ENCODE measurements at places on chromosomes 12 and 14.

GRCh38 chr12:20319366-20319765, 49.0 kb upstream of the PDE3A start:
- no peak for DNase-seq

DNA sequence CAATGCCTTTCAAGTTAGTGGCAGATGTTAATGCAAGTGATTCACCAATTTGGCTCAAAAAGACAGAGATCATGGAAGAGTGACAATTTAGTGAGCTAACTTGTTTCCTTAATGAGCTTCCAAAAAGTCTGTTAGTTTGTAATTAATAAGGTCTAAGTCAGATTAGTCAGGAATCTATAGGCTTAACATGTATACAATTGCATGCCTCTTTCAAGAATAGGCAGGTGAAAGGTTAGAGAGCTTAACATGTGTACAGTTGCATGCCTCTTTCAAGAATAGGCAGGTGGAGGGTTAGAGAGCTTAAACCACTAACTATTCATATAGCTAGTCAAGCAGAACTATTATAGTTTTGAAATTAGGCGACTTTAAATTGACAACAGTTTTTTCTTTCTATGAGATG, 663.8 kb downstream of the C12orf50 start:
- no peak for DNase-seq

GRCh38 chr14:70425354-70425753, 8.5 kb upstream of the SYNJ2BP start:
- peak; percentile 3 for DNase-seq

DNA sequence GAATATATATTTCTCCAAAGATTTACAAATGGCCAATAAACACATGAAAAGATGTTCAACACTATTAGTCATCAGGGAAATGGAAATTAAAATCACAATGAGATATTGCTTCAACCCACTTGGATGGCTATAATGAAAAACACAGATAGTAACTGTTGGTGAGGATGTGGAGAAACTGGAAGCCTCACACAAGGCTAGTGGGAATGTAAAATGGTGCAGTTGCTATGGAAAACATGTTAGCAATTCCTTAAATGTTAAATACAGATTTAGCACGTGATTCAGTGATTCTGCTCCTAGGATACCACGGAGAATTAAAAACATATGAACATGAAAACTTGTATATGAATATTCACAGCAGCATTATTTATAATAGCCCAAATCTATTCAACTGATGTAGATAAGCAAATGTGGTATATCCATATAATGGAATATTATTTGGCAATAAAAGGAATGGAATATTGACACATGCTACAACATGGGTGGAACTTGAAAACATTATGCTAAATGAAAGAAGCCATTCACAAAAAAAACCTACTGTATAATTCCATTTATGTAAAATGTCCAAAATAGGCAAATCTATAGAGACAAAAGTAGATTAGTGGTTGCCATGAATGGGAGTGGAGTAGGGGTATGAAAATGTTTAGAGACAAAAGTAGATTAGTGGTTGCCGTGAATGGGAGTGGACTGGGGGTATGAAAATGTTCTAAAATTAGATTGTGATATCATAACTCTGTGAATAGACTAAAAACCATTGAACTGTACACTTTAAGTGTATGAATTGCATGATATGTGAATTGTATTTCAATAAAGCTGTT, 227.1 kb upstream of the DDHD1 start:
- no peak for DNase-seq

GRCh38 chr14:68160779-68161546, 341.4 kb downstream of the RAD51B start:
- DNase-seq: no peak

GRCh38 chr12:63918800-63919300, 74.3 kb downstream of the SRGAP1 start:
- DNase-seq: no peak

GRCh38 chr12:2984249-2984648, 25.1 kb downstream of the TEAD4 start:
- DNase-seq: no peak

DNA sequence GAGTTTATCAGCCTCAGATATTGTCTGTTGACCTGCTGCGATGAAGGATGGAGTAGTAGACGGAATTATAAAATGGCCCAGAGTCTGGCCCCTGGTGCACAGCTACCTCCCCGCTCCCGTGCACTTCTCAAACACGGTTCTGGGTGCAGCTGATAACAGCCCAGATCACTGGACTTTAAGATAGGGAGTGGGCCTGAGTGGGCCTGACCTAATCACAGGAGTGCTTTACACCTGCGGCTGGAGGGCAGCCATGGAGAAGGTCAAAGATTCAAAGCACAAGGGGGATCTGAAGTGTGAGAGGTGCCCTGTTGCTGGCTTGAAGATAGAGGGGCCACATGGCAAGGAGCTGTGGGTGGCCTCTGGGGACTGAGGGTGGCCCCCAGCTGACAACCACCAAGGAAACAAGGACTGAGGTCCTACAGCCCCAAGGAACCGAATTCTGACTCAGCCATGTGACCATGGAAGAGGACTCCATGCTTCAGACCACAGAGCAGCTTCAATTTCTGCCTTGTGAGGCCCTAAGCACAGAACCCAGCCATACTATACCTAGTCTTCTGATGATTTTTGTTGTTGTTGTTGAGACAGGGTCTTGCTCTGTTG, 113.4 kb downstream of the ZNF664 start:
- DNase-seq: no peak

GRCh38 chr12:32891956-32892355, 4.6 kb downstream of the PKP2 start:
- DNase-seq: peak; percentile 29

- DNase-seq: no peak
These were observed 42.1 kb downstream of the DAO start for GRCh38 chr12:108921946-108922345.

DNA sequence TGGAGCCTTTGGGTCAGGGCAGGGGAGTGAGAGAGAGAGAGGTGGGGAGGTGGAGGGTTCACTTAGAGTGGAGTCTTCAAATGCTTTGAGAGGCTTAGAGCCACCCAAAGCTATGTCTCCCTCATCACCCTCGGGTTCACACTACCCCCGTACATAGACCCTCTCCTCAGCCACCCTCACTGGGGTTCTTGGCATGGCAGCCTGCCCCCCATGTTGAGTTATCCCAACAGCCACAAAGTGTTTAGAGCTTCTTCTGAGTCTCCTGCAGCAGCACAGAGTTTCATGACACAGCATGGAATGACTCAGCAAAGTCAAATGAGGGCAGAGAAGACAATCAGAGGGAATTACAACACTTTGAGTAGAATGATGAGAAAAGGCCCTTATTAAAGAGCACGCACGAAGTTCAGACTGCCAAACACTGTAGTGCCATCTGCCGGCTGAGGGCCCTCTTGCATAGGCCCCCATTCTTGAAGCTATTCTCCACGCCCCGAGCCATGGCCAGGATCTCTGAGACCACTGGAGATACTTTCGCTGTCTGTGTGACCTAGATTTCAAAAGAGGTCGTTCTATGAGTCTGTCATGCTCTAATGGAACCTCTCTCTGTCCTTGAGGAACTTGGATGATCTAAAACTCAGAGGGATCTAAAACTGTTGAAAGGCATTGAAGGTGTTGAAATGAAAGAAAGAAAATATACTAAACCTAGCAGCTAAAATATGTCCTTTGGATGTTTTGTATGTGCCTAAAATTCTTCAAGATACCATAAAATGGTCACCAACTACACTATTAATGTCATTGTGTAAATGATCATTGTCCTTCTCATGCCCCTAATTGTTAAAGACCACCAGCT, 221.9 kb downstream of the PELI2 start:
- DNase-seq: peak; percentile 77

- DNase-seq: no peak
These were observed 142.6 kb upstream of the CPSF6 start for GRCh38 chr12:69096669-69097335.

DNA sequence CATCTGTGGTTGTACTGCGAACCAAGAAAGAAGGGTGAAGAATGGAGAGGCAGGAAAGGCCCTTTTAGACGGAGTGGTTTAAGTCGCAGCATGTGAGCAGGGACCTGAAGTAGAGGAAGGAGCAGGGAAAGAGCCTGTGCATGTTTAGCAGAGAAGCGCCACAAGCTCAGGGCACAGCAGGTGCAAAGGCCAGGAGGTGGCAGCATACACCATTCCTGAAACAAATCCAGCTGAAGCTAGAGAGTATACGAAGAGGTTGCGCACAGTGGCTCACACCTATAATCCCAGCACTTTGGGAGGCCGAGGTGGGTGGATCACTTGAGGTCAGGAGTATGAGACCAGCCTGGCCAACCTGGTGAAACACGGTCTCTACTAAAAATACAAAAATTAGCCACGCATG, 49.9 kb downstream of the HELB start:
- DNase-seq: no peak

GRCh38 chr12:20656600-20656999, 38.5 kb upstream of the SLCO1C1 start:
- no peak for DNase-seq

DNA sequence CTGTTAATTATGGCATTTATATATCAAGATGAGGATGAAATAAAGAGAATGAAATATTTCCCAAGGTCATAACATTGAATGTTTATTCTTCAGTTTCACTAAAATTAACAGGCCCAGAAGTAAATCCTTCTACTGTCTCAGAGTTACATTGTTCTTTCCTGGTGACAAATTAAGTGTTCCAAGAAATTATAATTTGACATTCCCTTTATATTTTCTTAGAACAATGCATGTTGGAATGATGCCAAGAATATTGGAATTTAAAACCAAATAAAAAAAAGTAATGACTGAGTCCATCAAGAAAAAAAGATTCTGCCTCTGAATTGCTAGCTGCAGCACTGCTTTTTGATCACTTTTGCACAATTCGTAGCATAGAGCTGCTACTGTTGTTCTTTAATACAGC, 152.1 kb downstream of the METTL25 start:
- no peak for DNase-seq

- DNase-seq: no peak
These were observed 462.2 kb upstream of the TMPO start for GRCh38 chr12:98053202-98053601.

- peak; percentile 19 for DNase-seq
These were observed 72.7 kb downstream of the TPH2 start for GRCh38 chr12:72011374-72011773.

- DNase-seq: no peak
These were observed 15.0 kb downstream of the DTD2 start for GRCh38 chr14:31442284-31442683.

- no peak for DNase-seq
These were observed 16.0 kb upstream of the HIP1R start for GRCh38 chr12:122819209-122819785.

- DNase-seq: peak; percentile 32
These were observed 90.0 kb downstream of the FBXL14 start for GRCh38 chr12:1504304-1504894.

DNA sequence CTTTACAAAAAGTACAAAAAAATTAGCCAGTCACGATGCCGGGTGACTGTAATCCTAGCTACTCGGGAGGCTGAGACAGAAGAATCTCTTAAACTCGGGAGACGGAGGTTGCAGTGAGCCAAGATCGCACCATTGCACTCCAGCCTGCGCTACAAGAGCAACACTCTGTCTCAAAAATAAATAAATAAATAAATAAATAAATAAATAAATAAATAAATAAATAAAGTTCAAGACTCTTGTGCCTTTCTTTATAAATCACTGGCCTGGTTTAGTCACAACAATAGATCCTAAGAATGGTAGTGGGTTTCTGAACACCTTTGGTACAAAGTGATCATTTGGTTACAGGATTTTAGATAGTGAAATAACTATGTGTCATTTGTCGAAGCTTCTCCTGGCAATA, 46.1 kb downstream of the ARL1 start:
- no peak for DNase-seq

DNA sequence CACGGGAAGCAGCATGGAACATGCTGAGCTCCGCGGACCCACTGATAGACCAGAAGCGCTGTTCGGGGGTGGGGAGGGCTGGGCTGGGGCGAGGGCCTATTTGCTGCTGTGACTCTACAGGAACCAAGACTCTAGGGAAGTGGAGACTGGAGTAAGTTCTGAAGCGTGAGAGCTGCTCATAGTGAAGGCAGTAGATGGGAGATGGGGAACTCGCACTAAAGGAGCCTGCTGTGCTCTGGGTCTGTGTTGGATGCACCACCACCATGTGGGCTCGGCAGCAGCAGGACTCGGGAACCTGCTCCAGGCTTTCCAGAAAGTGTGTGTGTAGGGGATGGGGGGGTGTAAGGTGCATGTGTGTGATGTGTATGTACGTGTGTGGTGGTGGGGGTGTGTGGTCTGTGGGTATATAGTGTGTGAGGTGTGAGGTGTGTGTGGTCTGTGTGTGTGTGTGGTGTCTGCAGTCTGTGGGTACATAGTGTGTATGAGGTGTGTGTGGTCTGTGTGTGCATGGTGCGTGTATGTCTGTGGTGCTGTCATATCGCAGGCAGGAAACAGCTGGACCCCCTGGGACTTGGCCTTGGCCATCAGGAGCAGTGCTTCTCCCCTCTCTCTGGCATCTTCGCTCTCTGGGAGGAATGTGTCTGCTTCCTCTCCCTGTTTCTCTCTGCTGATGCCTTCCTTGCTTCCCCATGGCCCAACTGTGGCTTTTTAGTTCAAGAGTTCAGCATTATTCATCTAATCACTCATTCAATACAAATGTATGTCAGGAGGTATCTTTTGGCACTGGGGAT, 378.9 kb downstream of the FUT8 start:
- DNase-seq: no peak

DNA sequence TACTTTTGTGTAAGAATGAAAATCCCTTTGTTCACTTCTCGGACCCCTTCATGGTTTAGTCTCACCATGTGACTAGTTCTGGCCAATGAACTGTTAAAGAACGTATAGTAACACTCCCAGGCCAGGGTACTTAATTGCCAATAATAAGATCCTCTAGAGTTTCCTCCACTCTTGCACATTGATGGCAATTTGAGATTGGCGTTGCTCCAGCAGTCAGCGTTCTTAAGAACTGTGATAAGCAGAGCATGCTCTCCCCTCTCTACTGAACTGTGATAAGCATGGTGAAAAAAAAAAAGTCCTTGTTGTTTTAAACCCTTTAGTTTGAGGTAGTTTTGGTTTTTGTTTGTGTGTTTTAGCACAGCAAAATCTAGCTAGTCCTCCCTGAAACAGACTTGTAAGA, 854.5 kb downstream of the SLC6A15 start:
- peak; percentile 7 for DNase-seq

- DNase-seq: no peak
These were observed 14.1 kb upstream of the NCOR2 start for GRCh38 chr12:124581307-124582107.

- DNase-seq: peak; percentile 71
These were observed 13.7 kb downstream of the PGF start for GRCh38 chr14:74941676-74942097.

DNA sequence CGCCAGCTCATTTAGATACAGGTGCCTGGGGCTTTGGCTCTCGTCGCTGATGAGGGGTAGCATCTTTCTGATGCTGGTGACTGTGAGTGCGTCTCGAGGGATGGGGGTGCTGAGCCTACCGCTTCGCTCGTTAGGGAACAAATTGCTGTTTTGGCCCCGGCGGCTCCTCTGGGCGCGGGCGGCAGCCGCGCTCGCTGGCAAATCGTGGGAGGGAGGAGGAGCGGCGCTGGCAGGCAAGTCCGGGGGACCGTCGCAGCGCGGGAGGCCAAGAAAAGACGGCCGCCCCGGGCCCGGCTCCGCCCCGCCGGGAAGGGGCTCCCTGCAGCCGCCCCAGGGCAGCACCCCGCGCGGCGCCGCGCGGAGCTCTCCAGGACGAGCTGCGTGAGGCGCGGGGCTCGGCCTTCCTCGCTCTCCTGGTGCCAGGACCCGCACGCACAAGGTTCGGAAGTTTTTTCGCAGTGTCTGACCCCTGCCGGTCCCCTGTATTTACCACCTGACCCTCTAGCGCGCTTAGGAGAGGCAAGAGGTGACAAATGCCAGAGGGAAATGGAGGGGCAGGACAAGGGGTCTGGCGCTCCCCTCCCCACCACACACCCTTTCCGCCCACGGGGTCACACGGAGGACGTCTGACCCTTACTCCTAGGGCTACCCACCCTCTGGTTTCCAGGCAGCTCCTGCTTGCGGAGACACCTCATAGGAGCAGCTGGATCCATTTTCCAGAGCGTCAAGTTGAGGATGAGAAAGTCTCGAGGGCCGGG, 899 bp upstream of the KCNH3 start:
- DNase-seq: no peak
